Activated CD4-positive, alpha-beta T cell treated with anti-CD3 and anti-CD28 coated beads for 36 hours (primary cell): ENCODE measurements at places on chromosomes 1 and 21. TPM values are rescaled to one million over a fixed set of nuclear protein-coding genes. Genes with fewer than 3 reads are reported as not detected.

GRCh38 chr1:210621712-210622111 is 293.0 kb downstream of the HHAT start:
- DNase-seq = no peak

The C1orf53 gene
- total RNA-seq = 0.66 TPM

DNA sequence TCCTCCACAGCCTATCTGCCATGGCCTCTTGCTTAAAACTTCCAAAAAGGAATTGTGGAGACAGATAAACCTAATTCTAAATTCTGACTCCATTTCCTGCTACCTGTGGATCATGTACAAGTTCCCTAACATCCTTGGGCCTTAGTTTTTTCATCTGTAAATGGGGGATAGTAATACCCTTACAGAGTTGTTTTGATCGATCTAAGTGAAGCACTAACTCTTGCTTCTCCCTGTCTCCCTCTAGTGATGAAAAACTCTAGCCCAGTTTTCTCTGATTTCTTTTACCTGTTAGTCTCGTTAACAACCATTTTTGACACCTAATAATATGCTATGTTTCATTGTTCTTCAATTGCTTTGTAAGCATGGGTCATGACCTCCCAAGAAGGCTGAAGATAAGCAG is 65.9 kb downstream of the TM2D1 start:
- no peak for DNase-seq

DNA sequence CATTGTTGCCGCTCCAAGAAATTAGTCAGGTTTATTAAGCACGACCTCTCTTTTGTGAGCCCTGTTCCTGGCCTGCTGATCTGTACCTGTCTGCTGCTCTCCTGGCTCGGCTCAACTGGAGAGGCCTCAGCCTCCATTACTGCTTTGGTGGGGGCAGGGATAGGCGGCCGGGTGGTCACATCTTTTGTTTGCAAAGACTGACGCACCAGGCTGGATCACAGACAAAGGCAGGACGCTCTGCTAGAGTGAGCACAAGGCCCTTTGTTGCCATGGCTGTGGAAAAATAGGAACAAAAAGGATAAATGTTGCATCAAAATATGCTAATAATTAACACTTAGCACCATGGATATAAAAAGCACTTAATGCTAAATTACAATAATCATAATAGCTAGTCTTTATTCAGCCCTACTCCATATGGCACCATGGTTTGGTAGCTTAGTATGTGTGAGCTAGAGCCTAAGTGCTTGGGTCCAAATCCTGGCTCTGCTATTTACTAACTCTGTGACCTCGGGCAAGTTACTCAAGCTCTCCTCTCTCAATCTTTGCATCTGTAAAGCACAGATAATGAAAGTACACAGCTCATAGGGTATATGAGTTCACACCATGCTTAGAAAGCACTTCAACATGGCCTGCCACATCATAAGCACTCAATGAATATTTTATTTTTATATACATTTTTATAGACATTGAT is 28.9 kb upstream of the HPDL start:
- DNase-seq = no peak
